GM12892 (cell line): ENCODE measurements at places on chromosomes 7 and 10.
A peak's percentile ranks its signal among the peaks of the same experiment; 100 is the strongest.

DNA sequence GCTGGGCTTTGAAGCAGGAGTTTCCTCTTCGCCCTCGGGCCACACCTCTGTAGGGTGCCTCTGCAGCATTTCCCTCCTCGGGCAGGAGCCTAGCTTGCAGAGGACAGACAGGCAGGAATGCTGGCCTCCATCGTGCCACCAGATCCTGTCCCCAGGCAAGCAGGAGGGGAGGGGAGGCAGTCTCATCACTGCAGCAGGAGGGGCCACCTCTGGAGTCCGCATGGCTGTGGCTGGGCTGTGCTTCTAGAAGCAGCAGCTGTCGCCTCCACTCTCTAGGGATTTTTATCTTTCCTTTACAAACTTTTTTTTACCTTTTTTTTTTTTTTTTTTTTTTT lies 181.4 kb downstream of the CUX1 start:
- no peak for DNase-seq

- DNase-seq = no peak
Measured at GRCh38 chr7:45088821-45089340, at the start of gene NACAD. TSS of gene NACAD (minus strand) at chr7:45088969. CDS start at chr7:45088894, 75 bp downstream.

DNA sequence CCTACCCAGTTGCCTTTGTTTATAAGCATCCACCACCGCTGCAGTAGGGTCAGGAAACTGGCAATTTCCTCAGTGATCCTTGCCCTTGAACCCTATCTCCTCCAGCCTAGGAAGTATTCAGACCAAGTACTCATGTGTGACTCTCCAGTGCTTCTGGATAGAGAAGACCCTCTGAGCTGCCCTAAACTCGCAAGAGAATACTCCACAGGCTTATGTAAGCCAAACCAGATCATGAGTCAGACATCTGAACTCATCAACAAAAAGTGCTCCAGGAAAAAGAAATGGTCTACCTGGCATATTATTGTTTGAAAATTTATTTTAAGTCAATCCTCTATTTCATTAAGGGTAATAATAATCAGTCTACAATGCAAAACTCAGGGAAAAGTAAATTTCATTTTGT lies 101.3 kb downstream of the KAT6B start:
- no peak for DNase-seq

- DNase-seq = no peak
Measured at GRCh38 chr10:132738454-132739224, 47.3 kb downstream of the NKX6-2 start.

DNA sequence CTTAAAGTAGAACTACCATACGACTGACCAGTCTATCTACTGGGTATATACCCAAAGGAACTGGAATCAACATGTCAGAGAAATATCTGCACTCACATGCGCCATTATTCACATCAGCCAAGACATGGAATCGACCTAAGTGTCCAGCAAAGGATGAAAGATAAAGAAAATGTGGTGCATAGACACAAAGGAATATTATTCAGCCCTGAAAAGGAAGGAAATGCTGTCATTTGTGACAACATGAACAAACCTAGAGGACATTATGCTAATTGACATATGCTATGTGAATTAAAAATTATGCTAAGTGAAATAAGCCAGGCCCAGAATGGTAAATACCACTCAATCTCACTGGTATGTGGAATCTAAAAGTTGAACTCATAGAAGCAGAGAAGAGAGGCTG lies 123.7 kb downstream of the KLF6 start:
- DNase-seq = no peak

- DNase-seq = no peak
Measured at GRCh38 chr7:10759120-10759519, 214.6 kb upstream of the PHF14 start.

GRCh38 chr7:157551325-157552070 lies 214.7 kb downstream of the DNAJB6 start:
- DNase-seq = no peak

DNA sequence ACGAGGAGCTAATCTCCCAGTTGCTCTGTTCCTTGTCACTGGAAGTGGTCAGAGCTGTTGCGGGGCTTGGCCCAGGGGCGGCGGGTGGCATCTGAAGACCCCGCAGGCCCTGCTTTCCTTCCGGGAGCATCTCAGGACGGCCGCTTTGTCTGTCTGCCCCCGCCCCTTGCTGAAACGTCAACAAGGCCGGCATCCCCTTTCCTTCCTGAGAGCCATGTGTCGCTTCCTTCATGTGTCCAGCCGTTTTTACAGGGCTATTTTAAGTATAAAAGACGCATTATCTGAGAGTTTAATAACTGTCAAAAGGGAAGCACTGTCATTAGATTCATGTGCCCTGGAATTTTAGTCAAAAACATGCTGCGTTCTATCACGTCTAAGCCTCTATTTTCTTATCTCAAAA lies 110.4 kb downstream of the CUX1 start:
- DNase-seq = no peak

GRCh38 chr7:99312316-99313203 lies 13.1 kb upstream of the ARPC1A start:
- no peak for DNase-seq

GRCh38 chr7:121097577-121097976 lies 109.1 kb downstream of the CPED1 start:
- DNase-seq = no peak

DNA sequence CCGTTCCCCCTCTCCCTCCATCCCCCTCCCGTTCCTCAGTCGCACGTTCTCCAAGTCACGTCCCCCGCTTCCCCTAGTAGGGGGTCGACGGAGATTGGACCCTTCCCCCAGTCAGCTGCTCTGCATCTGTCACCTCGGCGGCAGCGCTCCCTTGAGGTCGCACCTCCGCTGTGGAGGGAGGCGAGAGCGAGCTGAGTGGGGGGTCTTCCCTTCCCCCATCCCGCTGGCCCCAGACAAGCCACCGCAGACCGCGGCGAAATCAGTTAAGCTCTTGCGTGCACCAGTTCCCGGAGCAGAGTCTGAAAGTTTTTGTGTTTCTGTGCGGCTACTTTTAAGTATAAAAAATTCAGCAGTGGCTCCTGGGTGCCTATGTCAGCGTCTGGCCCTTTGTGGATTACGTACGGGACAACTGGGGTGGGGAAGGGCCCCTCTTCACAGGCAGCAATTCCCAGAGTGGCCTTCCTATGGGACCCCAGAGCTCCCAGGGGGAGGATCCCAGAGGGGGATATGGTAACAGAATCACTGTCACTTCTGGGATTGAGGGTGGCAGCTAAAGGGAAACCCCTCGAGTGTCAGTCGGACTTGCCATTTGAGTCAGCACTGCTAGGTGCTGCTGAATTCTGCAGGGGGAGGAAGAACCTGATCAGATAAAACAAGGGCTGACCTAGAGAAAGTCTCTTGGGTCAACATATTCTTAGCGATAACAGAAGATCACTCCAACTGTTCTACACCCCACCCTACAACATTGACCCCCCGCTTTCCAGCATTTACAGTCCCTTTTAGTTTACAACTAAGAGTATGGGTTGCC lies 12.5 kb upstream of the DDIT4 start:
- peak; percentile 78 for DNase-seq

DNA sequence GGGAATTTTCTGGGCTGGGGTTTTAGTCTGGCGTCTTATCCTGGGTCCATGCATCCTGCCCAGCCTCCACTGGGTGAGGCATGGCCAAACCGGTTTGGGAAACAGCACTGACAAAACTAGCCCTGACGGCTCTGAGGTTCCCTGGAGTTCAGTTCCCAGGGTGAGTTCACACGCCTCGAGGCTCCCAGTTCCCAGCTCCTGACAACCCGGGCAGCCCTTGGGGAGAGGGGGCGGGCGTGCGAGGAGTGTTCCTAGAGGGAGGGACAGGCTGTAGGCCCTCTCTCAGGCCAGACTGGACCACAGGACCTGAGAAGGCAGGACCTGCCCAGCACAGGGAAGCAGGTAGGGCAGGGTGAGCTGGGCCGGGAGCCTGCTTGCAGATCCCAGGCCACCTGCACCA lies 82.3 kb upstream of the PPIF start:
- no peak for DNase-seq

DNA sequence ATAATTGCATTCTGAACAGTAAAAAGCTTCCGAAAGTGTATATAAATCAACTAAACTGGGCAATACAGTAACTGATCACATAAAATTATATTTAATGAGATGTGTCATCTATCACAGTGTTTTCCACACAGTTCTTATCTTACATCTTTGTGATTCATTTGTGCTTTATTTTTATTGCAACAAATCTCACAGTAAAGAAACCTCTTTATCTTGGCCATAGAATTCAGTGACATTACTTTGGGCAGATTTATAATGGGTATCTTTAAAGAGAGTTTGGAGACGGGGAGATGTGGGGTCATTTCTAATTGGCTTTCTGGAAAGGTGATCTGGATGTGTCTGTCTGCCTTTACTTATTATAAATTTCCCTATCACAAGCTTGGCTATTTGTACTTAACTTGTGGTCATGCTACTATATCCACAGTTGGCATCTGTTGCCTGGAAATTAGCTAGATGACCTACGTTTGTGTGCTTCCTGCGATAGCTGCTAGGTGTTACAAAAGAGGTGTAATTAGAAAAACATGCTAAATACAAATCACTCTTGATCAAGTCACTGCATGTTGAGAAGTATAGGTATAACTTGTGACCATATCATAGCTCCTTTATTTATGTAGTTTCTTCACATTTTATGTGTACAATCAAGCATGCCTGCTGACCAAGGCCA lies 123.8 kb downstream of the ARID5B start:
- no peak for DNase-seq

DNA sequence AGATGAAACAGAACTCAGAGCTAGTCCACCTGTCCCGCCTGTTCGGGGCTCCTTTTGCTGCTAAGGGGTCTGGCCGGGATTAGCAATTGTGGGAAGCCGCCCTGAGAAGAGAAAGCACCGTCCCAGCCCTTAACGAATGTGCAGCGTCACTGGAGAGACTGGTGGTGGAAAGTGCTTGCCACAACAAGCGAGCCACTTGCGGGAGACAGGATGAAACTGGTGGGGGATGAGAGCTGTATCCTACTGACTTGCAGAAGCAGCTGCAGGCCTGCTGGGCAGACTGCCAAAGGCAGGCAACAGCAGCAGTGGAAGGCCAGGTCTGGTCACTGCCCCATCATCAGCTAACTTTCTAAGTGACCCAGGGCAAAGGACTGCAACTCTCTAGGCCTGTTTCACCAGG lies 95.4 kb downstream of the FAM53B start:
- DNase-seq = no peak

DNA sequence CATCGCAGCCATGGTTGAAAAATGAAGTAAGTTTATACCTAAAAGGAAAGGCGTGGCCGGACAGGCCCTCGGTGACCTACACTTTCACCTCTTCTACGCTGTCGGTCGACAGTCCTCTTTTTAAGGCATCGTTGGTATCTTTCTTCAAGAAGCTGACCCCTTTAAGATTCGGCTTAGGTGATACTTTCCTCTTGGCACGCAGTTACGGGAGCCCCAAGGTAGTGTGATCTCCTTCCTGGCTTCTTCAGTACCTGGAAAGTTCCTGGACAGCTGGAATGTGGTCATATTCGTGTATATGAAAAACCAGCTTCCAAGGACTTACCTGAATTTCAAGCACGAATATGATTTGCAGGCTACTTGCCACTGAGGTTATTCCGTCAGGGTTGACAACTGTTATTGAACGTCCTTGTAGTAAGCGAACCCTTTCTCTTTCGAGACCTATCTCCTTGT lies 885 bp upstream of the SYPL1 start:
- DNase-seq = no peak

DNA sequence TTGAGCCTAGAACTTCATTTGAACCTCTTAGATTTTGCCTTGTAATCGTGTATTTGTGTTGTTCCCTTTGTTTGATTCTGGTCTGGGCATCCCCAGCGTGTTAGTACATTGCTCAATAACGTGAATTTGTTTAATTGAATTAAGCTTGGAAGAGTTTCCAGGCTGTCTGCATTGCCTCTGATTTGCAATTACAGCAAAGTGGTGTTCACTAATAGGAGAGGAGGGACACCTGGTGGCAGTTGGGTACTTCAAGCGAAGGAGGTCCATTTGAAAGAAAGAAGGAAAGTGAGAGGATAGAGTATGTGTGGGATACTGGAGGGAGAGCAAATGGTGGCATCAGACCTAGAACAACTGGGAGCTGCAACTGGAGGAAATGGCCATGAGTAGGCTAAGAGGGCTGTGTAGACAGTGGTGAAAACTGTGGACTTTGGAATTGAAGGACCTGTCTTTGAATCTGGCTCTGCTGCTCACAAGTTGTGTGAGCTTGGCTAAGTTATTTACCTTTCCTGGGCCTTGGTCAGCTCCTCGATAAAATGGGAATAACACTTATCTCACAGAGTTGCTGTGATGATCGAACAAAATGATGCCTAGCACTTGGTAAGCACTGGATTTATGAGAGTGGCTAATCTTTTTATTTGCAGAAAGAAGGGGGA lies 15.1 kb downstream of the LSMEM1 start:
- DNase-seq = no peak
